Keratinocyte (primary cell): ENCODE measurements at places on chromosomes 6 and 20. TPM values are rescaled to one million over a fixed set of nuclear protein-coding genes. Genes with fewer than 3 reads are reported as not detected.

Gene LST1
- polyA plus RNA-seq, result 0.18 TPM in 1 of 3 replicates, not detected in the others

Gene DTD1
- 49.3 to 79.2 TPM (median 68.3 TPM) in 3 replicates for polyA plus RNA-seq

Gene RAMACL
- 4.0 to 7.7 TPM (median 5.3 TPM) in 3 replicates for polyA plus RNA-seq

Gene OLIG3
- not detected in 3 replicates for polyA plus RNA-seq

GRCh38 chr6:105320271-105320670, 82.6 kb downstream of the PREP start:
- no peak for DNase-seq

GRCh38 chr6:88048578-88048977, 937 bp downstream of the SPACA1 start:
- no peak for DNase-seq

- DNase-seq, result no peak
These were observed 5.3 kb downstream of the NAA20 start for GRCh38 chr20:20022498-20022897.
